Stomach (tissue), 19 donors: ENCODE measurements at places on chromosomes 6 and 20. TPM values are rescaled to one million over a fixed set of nuclear protein-coding genes. Genes with fewer than 3 reads are reported as not detected.

STK38 gene
- total RNA-seq = 26.3 TPM

GNAS-AS1 gene
- 45.5 TPM for total RNA-seq

EFCAB8 gene
- total RNA-seq = not detected

RIMS1 gene
- 15.8 TPM for total RNA-seq

CAP2 gene
- total RNA-seq = 2.3 TPM

UBE2C gene
- 37.5 TPM for total RNA-seq

TUBB1 gene
- total RNA-seq = not detected

HLA-DQA2 gene
- total RNA-seq = not detected

SNX9 gene
- 48.5 TPM for total RNA-seq

- no peak for DNase-seq
Observed at GRCh38 chr20:25346349-25346748, 44.3 kb downstream of the ABHD12 start.

GRCh38 chr20:31485450-31486339, 10.6 kb downstream of the REM1 start:
- no peak for DNase-seq

DNA sequence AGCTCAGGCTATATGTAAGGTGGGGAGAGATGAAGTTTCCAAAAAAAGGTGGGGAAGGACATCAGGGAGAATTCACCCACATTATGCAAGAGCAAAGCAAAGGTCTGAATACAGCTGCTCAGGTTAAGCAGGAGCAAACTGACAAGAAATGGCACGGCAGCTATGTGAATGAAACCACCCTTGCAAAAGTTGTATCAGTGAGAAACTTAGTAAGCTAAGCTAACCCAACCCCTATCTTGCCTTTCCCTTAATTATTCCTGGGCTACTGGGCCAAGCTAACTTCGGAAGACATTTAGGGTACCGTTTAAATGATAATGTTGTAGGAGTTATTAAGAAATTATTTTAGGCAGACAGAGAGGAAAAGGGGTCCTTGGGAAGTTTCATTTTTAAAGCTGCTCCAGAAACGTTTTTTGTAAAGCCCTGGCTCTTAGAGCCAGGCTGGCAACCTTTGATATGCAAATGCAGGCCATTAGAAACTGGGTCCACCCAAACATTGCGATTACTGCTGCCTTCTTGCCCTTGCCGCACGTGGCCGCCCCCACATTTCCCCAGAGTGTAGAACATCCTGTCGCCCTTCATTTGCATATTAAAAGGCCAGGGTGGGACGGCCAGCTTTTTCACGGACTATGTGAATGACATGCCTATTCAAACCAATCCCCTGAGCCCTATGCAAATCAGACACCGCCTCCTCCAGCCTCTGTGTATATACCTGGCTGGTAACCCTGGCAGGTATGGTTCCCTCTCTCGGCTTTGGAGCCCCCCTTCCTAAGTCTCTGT, 60.5 kb upstream of the SAMD5 start:
- peak; percentile 39 for DNase-seq

DNA sequence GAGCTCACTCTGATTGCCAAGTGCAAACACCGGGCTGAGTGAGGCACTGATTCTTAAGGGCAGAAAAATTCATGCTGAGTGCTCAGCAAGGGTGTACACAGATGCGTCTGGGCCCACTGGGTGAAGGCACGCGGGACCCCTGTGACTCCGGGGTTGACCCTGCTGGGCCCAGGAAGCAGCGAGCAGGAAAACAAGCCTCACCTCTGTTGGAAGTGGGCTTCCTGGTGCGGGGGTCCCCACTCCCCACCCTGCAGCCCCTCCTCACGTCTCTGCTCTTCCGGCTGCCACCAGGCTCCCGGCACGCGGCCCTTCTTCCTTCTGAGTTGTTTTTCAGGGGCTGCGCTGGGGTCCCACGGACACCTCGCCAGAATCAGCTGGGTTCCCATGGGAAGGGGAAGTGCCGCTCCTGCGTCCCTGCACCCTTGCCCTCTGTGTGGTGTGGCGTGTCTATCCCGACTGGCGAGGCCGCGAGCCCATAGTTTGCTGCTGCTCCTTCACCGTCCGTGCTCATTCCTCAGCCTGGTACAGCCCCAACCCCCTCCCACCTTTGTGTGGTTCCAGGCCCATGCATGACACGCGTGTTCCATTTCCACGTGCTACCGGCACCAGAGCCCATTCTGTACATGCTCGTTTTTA, 80.6 kb upstream of the BHLHE23 start:
- DNase-seq = no peak

- no peak for DNase-seq
Observed at GRCh38 chr6:100617633-100618350, 153.1 kb upstream of the SIM1 start.

DNA sequence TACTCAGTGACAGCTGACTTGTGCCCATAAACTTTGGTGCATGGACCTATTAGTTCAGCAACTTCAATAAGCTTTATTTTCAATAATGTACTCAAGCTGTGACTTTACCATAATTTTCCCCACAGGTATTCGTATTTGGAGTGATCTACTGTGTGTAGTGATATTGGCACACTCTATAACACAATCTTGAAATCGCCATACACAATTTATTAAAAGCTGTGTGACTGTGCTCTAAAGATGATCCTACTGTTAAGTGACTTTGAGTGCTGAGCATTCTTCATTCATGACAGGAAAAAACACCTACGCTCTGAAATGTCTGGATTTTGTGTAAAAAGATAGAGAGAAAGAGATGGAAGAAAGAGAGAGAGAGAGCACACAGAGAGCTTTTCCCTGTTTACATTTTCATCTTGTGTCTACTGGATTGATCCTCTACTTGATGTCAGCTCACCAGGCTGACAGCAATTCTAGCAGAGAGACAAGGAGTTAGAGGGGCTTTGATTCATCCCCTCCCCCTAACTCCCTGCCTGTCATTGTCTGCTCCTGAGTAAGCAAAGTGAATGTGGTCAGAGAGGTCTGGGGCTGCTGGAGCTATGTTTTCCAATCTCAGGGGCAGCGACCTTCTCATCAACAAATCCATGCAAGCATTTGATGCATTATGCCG, 538.7 kb upstream of the POU3F2 start:
- no peak for DNase-seq

DNA sequence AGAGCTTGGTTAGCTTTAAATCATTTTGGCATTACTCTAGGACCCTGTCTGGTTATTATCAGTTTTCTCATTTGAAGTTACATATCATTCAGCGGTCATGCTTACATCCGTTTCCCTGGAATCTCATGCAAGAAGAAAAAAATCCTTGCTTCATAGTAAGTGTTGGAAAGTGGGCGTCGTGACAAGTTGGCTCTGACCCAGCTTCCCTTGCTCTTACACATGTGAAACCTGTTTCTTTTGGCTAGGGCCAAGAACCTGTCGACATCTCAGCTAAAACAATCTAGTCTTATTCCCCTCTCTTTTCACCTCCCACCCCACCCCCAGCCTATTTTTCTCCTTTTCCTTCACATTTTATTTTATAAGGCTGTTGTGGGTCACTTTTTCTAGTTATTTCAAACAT, 45.5 kb downstream of the ANKS1A start:
- peak; percentile 94 for DNase-seq

GRCh38 chr6:79713701-79714322, 82.7 kb downstream of the SH3BGRL2 start:
- DNase-seq = peak; percentile 83

- no peak for DNase-seq
Observed at GRCh38 chr6:54646069-54646950, 200.3 kb upstream of the FAM83B start.

- DNase-seq = no peak
Observed at GRCh38 chr6:142884214-142885035, 60.6 kb downstream of the HIVEP2 start.

GRCh38 chr6:70563530-70563929, 3.2 kb upstream of the SDHAF4 start:
- DNase-seq = no peak

GRCh38 chr6:40160826-40161225, 226.6 kb upstream of the MOCS1 start:
- DNase-seq = peak; percentile 20

DNA sequence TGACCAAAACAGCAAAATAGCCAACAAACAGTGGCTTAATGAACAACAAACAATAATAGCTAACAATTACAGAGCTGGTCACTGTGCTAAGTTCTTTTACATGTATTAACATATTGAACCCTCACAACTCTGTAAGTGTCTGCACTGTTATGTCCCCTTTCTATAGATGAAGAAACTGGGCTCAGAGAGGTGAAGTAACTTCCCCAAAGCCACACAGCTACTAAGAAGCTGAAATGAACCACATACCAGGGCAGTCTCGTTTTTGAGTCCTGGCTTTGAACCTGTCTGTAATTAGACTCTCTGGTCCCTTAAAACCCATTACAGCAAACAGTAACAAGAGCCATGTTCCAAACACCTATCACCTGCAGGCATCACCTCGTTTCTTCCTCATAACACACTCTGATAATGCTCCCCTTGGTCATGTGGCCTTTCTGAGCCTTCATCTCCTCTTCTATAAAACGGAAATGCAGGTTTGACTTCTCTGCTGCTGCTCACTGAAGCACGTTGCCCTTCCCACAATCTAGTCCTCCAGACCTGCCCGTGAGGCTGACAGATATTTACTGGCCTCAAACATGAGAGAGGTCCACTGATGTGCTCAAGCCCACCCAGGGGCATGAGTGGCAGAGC, 23.3 kb downstream of the KCNK15 start:
- DNase-seq = no peak

DNA sequence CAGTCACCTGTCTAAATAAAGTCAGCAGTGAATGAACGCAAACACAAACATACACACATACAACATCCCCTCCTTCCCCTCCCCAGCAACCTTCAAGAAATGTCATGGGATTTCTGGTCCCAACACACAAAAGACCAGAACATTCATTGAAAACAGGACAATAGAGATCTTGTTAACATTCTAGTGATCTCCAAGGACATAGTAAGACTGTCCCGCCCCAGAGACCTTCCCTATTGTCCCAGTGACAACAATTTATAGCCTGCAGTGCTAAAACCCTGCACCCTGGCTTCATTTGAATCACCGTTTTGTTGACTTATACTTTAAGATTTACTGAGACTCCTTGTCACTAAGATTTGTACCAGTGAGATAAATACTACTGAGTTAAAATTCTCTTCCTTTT, 143.9 kb upstream of the NOX3 start:
- no peak for DNase-seq

DNA sequence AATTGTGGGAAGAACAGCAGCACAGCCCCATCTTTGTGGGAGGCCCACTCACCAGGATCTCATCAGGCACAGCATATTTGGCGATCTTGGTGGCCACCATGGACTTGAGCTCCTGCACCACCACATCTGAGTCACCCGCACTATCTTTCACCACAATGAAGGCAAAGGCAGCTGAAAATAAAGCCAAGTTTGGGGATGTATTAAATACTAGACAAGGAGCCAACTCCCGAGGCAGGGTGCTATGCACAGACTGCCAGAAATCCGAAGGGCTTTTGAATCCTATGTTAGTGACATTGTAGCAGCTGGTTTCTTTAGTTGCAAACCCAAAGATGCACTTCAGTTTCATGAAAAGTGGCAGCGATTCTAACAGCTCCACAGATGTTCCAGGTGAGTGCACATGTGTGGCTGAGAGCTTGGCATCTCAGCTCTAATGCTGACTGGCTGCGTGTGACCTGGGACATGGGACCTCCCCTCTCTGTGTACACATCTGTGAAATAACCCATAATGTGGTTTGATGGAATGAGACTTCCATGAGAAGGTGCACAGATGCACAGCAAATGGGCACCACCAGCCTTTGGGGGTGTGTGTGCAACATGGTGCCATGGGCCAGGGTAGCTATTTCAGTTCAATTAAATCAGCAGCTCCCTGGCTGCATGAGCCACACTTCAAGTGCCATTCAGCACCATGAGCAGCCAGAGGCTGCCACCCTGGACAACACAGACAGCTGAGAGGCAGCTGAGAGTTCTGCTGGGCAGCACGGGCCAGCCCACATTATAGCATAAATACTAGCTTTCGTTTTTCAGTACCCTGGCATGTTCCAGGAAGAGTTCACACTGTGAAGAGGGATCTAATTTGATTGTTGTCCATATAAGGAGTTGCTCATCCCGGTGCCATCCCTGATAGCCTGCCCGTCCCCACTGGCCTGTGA, 16.9 kb upstream of the APMAP start:
- no peak for DNase-seq

GRCh38 chr6:83849610-83850009, 3.5 kb upstream of the RIPPLY2 start:
- DNase-seq = no peak

GRCh38 chr6:75752365-75752764, 3.3 kb downstream of the MYO6 start:
- peak; percentile 40 for DNase-seq

DNA sequence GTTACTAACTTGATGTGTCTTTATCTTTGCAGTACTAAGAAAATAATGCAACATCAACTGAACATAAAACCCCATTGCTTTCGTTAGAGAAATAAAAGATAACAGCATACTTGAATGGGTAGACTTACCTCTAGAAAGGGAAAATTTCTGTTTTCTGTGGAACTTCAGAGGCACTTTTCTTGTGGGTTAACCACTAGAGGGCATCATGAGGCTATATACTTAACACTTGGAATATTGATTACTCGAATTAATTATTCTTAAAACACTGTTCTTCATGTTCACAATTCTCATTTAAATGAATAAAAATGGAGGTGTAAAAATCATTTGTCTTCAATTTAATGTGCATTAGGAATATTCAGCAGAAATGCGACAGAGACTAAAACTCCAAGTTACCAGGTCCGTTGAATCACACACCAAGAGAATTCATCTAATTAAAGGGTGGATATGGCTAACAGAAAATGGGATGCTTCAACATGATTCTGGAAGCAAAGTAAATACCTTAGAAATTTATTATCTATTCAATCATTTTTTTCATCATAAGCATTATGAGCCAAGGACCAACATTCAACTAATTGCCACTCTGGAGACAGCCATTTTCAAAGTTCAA, 330.8 kb upstream of the PREP start:
- DNase-seq = no peak

DNA sequence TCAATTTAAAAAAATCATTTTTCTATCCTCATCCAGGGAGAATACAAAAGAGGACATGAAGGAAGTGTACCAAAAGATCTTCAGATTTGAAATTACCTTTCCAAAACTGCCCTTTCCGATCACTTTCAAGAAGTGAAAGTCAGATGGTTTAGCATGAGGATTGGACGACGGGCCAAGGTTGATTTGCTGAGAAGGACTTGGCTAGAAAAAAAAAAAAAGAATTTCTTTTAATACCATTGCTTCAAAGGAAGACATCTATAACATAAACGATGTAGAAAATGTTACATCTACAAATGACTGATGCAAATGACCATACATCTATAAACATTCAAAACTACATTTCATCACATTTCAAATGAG, 120.9 kb upstream of the SLC2A12 start:
- no peak for DNase-seq

DNA sequence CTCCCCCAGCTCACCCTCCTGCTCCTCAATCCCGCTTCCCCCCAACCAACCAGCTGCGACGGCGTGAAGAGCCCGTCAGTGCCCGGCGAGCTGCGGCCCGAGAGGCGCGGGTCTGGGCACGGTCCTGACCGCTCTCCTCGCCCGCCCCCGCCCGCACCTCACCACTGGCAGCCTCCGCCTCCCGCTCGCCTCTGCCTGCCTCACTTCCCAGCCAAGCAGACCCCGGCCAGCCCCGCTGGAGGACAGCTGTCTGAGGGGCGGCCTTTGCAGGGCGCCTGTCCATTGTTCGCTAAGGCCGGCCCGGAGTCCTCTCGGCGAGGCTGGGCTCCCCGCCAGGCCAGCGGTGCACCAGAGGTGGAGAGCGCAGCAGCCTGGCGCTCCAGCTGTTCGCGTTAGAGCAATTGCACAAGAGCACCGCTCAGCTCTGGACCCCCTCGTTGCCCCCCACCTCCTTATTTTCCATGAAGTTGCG, 1.3 kb downstream of the SOBP start:
- peak; percentile 57 for DNase-seq

GRCh38 chr6:79525272-79526100, 11.7 kb downstream of the LCA5 start:
- DNase-seq = no peak
